Stimulated activated effector memory CD8-positive, alpha-beta T cell treated with anti-CD3 and anti-CD28 coated beads, Interleukin-12 subunit alpha, Interleukin-12 subunit beta, amount 100 ng/mL, for 72 hours (primary cell): ENCODE measurements at places on chromosomes 13 and 19.

DNA sequence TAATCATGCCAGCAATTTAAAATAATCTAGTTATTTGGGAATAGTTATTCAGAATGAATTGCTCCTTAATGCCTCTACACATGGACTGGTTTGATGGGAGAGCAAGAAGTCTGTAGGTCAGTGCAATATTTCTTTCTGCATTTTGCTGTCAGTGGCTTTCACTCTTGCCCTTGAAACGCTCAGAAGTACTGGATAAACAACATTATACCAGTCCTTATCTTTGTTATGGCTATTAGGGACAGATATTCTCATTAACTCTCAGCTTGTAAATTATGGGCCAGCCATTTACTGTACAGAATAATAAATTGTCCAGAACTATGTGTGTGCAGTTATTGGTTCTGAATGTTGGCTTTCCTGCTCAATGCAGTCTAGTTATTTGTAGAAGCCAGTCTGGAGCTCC is 224.4 kb downstream of the OXGR1 start:
- DNase-seq: no peak

DNA sequence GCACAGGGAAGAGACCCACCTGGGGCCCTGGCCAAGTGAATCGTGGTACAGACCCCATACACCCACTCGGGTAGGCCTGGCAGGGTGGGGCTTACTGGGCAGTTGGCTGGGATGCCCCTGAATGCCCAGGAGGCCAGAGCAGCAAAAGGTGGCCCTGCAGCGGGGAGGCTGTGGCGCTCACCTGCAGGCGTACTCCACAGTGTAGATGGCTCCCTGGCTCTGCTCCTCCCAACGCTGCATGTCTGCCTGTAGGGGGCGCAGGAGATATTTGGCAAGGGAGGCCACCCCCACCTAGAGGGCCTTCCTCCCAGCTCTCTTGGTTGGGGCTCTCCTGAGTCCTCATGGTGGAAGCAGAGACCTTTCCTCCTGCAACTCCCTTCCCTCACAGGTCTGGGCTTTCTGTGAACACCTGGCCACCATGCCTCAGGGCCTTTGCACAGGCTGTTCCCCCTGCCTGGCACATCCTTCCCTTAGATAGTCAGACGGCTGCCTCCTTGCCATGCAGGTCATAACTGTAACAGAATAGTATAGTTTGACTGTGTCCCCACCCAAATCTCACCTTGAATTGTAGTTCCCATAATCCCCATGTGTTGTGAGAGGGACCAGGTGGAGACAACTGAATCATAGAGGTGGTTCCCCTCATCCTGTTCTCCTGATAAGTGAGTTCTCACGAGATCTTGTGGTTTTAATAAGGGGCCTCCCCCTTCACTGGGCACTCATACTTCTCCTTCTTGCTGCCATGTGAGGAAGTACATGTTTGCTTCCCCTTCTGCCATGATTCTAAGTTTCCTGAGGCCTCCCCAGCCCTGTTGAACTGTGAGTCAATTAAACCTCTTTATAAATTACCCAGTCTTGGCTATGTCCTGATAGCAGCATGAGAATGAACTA is 5.9 kb downstream of the BORCS8 start:
- peak; percentile 79 for DNase-seq

- DNase-seq: no peak
Measured at GRCh38 chr19:40797963-40798682, 868 bp upstream of the EGLN2 start.

DNA sequence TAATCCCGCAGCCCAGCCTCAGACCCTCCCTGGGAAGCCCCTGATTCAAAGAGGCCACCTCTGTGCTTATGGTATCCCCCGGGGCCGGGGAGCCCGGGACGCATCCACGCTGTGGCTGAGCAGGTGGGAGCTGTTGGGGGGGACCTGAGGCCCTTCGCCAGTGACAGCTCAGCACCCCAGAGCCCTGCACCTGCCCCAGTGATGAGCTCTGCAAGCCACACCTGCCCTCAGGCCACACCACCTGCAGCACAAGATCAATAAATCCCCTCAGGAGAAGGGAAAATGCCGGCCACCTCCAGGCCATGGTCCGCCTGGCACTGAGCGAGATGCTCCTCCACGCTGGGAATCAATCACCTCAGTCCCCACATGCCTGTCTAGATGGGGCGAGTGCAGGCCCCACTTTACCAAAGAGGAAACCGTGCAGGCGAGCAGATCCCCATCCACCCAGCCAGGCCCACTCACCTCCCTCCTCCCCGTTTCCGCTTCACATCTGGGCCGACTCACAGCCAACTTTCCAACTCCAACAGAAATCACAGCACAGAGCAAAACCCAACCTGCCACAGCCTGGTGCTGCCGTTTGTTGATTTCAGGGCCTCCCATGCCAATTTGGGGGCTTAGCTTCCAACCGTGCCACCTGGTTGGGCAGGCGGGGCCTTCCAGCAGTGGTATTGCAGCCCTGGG is 12.8 kb downstream of the MOB3A start:
- DNase-seq: no peak

DNA sequence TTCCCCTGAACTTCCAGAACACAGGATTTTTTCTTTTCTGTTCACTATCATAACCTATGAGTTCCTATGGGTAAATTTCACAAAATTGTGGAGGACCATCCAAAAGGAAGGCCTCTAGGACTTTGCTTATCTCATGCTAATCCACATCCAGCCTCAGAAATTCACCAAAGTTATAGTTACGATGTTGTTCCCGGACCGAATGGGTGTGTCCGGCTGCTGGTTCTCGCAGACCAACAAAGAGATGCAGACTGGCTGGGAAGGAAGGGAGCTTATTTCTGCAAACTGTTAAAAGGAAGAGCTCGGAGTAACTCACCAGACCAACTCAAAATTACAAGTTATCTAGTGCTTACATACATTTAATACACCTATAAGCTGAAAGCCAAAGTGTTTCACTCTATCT is 882.9 kb upstream of the SPRY2 start:
- DNase-seq: no peak

GRCh38 chr13:28866932-28867331 is 46.8 kb downstream of the MTUS2 start:
- DNase-seq: no peak
